Fibroblast of skin of right biceps (primary cell): ENCODE measurements at places on chromosomes 5 and 9.
A peak's percentile ranks its signal among the peaks of the same experiment; 100 is the strongest.

DNA sequence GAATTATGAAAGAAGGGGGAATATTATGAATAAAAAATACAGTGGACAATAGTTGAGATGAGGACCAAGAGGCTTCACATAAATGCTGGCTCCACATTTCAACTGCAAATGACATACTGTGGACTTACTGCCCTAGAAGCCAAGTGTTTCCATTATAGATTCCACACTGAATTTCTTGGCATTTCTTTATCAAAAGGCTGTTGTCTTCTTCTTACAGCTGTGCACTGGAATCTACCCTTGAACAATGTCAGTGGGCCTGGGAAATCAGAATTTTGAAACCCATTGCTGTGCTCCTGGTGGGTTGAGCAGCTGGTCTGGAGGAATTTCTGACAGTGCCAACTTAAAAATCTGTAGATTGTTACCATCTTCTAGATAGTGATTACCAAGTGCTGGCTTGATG, 49.9 kb downstream of the TNC start:
- DNase-seq = no peak

GRCh38 chr9:131405428-131405827, 11.5 kb downstream of the PRRC2B start:
- DNase-seq = peak; percentile 93

- DNase-seq = peak; percentile 57
These were observed 23.1 kb upstream of the CNOT6 start for GRCh38 chr5:180470966-180471582.

DNA sequence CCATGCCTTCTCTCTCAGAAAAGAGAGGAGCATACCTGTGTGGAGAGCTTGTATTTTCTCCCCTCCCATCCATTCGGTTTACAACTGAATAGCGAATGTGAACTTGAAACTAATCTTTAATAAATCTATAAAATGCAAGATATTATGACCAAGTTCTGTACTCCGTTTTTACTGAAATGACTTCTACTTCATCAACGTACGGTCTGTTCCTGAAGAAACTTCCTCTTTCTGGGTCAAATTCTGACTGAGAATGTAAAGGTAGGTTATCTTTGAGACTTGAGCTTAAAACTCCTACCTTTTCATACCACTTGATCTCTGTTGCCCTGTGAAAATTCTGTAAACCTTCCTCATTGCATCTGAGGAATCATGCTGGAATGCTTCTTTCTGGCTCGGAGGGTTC, 4.2 kb upstream of the CTNNAL1 start:
- no peak for DNase-seq

GRCh38 chr5:124889850-124890249, 143.4 kb upstream of the ZNF608 start:
- no peak for DNase-seq
